ENCODE measurements at places on chromosomes 5 and 9.

GRCh38 chr9:97632248-97632984 lies 752 bp downstream of the TSTD2 start:
- DNase-seq: no peak

GRCh38 chr5:57082441-57083067 lies 91.3 kb upstream of the GPBP1 start:
- no peak for DNase-seq

- DNase-seq: no peak
These were observed 46.0 kb downstream of the VAV2 start for GRCh38 chr9:133945977-133946753.

GRCh38 chr9:113228130-113228665 lies 6.9 kb downstream of the SLC31A1 start:
- no peak for DNase-seq

DNA sequence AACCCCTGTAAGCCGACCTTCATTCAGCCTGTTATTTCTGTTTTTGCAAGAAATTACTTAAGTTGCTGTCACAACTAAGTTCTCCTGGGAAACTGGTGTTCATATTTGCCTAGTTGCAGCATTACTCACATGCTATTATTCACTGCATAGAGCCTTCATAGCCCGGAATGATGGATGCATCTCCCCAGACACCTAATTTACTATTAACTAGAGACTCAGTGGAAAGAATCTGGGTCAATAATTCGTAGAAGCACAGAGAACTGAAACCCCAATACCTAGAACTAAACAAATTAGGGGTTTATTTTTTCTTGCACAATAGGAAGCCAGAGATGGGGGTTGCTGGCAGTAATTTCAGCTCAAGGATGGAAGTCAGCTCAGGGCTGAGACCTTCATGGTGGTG lies 45.7 kb upstream of the FAM170A start:
- DNase-seq: no peak

DNA sequence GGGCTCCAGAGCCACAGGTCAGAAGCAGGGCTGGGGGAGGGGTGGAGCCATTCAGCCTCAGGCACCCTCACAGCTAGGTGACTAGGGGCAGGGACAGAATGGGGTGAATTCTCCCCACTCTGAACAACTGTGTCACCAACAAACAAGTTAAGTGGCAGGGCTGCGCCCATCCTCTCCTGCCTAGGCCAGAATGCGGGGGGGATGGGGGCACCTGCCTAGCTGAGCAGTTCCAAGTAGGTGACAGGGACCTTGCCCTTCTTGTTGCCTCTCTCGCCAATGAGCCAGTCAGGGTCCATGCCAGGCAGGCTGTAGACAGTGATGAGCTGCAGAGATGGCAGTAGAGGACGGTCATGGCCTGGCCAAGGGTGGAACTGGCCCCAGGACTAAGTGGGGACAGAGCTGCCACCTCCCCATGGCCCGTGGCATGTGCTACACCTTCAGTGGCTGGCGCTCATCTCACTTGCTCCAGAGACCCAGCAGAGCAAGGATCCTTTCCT lies 19.6 kb downstream of the SH3GLB2 start:
- DNase-seq: no peak

DNA sequence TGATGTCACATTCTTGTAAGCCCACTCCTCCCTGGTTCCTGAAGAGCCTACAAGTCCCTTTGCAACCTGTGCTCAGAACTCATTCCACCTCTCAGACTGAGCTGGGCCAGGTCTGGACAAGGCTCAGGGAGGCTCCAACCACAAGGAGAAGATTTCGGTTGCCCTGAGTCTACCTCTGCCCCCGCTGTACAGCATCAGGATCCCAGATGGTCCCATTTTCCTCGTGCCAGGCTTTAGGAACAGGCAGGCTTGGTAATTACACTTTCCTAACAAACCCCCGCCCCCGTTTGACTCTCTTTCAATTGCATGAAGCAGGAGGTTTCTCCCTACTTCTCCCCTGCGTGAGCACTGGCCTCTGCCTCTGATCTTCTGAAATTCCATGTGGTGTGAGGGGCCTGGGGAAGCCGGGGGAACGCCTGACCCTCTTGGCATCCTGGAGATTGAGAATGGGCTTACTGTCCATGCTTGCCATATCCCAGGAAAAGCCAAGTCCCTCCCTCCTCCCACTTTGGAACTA lies 86.9 kb upstream of the CTNNA1 start:
- no peak for DNase-seq

DNA sequence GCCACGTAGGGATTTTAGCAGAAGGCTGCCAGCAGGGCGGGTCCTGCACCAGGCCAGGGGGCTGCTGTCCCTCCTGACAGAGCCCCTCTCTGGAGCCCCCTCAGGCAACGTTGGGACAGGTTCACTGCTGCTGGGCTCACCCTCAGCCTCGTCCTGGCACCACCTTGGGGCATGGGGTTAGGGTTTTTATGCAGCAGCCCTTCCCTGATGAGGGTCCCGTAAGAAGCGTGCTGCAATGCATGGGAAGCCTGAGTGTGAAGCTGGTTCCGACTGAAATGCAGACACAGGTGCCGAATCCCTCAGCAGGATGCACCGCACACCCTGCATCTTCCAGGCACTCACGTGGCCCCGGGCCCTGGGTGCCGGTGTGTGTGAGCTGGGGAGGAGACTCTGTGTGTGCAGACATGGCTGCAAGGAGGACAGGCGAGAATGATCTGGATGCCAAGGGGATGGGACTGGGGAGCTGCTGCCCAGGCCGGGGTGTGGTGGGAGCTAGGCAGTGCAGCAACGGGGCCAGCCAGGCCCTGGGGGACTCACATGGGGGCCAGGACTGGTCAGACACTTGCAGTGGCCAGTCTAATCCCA lies 27.1 kb downstream of the ZDHHC11B start:
- no peak for DNase-seq

DNA sequence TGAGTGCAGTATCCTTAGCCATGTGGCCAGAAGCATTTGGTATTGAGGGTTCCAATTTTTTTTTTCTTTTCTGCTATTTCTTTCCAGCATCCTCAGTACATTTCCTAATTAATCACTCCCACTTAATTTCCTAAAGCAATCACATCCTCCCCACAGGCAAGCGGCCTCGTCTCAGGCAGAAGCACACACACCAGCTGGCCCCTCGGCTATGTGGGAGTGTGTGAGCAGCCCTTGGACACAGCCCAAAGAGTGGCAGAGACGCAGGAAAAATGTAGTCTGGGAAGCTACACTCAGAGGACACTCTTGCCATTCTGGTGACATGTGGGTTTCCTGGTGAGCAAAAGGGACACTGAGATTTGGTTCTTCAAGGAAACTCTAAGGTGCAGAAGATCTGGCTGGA lies 20.7 kb downstream of the SLIT3 start:
- DNase-seq: no peak

DNA sequence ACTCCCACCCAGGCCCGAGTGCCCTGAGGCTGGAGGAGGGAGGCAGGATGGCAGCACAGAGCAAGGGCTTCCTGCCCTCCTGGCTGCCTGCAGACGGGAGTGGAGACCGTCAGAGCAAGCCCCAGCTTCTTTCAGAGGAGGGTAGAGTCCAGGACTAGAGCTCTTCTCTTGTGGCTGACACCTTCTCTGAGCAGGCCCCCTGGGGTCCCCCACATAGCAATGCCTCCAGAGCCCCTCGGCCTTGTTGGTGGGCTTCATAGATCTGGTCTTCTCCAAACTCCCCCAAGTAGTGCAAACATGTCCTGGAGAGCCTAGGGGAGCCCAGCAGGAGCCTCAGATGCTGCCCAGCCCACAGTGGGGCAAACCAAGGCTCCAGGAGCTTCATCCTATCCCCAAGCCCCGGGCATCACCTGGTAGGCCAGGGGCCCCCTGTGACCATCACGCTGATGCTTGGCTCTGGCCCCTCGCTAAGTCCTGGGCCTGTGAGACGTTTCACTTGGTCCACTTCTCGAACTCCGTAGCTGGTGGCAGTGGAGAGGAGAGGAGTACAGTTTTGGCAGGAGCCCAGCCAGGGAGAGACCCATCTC lies 2.0 kb downstream of the MZB1 start:
- no peak for DNase-seq
